ENCODE measurements at places on chromosomes 3 and 15.

GRCh38 chr15:71891026-71891425 is 80.7 kb downstream of the NR2E3 start:
- DNase-seq = no peak

DNA sequence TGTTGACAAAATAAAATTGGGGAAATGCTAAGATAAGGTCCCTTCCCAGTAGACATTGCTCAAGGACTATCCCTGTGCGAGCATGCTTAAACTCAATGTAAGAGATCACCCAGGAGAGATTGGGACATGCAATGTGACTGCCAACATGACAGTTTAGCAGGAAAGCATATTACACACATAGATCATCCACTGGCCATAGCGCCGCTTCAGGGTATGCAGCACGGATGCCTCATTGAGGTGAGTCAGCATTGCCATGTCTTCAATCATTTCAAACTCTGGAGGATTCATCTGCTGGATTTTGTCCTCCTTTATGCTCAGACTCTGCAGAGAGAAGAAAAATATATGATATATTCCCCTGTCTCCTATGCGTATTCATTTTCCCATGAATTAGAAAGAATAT is 8.9 kb downstream of the MYH15 start:
- DNase-seq = no peak

DNA sequence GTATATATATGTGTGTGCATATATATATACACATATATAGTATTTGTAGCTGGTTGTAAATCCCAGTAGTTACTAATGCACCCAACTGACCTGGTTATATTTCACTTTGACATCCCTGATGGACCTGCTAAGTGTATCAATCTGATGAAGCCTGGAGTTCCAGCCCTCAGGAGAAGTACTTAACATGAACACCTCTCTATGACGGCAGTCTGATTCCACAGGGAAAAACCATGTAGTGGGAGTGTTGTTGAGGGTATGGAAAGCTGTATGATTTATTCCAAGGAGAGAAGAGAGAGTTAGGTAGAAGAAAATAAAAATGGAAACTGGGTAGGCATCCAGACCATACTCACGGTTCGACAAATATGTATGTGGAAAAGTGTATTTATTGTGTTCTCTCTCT is 531.2 kb upstream of the SEMA6D start:
- no peak for DNase-seq

DNA sequence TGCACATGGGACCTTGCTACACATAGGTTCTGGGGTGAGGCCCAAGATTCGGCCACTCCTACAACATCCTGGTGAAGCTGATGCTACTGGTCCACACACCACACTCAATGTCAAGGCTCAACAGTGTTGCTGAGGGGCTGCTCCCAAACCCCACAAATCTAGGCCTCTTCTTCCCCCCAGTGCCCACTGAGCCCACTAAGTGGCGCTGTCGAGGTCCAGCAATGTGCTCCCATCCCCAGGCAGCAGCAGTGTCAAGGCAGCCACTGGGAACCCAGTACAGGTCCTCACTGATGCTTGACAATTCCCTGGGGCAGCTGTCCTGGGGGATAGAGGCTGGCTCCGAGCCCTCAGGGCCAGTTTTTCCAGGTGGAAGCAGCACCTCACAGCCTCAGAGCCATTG is 21.5 kb downstream of the SCN5A start:
- DNase-seq = no peak

GRCh38 chr3:78991656-78992055 is 776.1 kb downstream of the ROBO1 start:
- no peak for DNase-seq

- no peak for DNase-seq
These were observed 220.4 kb upstream of the UMPS start for GRCh38 chr3:124509884-124510283.

DNA sequence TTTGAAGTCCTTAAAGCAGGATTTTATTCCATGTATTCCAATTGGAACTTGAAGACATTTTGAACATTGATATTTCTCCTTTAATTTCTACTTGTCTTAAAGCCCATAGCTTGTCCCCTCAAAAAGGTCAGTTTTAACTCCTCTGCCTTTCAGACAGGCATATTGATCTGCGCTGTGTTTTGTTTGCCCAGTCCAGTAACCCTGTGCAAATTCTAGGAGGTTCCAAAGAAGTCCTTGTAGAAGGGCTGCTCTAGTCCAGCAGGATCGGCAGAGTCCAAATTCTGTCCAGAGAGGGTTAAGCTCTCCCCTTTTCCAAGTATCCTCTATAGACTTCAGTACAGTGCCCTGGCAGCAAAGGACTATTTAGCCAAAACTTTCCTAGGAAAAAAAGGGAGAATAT is 105.6 kb upstream of the MANF start:
- no peak for DNase-seq

DNA sequence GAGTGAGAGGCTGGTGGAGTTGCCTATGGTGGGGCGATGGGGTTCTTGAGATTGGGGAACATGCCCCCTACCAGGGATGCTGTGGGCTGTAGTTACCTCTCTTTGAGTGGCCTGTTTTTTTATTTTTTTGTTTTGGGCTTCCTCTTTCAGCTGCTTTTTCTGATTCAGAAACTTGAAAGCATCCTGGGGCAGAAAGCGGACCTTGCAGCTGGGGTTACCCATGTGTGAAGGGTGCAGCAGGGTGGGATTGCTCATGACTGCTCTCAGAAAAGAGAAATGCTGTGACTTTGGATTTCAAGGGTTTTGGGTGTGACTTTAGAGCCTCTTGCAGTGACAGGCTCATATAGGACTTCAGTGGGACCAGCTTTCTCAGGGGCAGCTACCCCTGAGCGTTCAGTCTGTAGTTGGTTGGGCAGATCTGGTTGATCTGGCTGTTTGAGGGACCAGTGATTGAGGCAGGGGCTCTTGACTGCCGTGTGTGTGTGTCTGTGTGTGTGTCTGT is 1.8 kb downstream of the LIMD1 start:
- DNase-seq = no peak

GRCh38 chr3:65194047-65194714 is 506.4 kb upstream of the ADAMTS9 start:
- DNase-seq = no peak

- no peak for DNase-seq
These were observed 29.1 kb upstream of the SLC30A4 start for GRCh38 chr15:45551676-45552075.

GRCh38 chr3:27428446-27428845 is 55.7 kb downstream of the SLC4A7 start:
- DNase-seq = no peak

DNA sequence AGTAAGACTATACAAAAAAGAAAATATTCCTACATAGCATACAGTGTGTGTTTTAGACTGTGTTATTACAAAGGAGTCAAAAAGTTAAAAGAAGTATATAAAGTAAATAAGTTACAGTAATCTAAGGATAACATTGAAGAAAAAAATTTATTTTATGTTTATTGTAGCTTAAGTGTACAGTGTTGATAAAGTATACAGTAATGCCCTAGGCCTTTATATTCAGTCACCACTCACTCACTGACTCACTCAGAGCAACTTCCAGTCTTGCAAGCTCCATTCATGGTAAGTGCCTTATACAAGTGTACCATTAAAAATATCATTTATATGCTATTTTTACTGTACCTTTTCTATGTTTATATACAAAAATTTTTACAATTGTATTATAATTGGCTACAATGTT is 220.1 kb downstream of the BCHE start:
- no peak for DNase-seq

GRCh38 chr3:42063888-42064287 is 27.3 kb upstream of the TRAK1 start:
- no peak for DNase-seq

GRCh38 chr15:73352082-73352481 is 16.7 kb downstream of the HCN4 start:
- no peak for DNase-seq

Measured in glomerular endothelial cell (primary cell).